Hematopoietic multipotent progenitor cell treated with erythropoietin and hydrocortisone succinate and interleukin-3 and kit ligand, for 6 days (in vitro differentiated cells): ENCODE measurements at places on chromosomes 2 and 18.

GRCh38 chr2:178380763-178381162 is 70.2 kb downstream of the PRKRA start:
- no peak for DNase-seq

- DNase-seq, result peak; percentile 11
Observed at GRCh38 chr18:21181766-21182165, 60.3 kb upstream of the GREB1L start.

GRCh38 chr2:119678021-119678656 is 862 bp upstream of the TMEM177 start:
- DNase-seq, result peak; percentile 9

- no peak for DNase-seq
Observed at GRCh38 chr18:63982361-63982760, 12.5 kb downstream of the SERPINB8 start.

DNA sequence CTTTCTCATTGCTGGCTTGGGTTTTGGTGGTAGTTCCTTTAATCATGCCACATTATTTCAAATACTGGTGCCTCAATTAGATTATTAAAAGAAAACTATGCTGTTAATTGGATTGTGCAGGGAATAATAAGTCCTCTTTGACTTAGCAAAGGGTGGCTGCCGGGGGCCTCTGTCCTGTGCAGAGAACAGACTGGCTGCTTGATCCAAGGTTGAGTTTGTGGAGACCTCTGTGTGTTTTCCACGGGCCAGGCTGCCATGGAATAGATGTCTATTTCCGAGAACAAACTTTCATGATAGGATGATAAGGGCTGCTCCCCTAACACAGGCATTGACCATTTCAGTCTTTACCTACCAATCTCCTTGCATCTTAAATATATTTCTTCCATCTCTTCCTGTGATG is 30.4 kb upstream of the OTOS start:
- DNase-seq, result no peak

GRCh38 chr2:20533993-20534622 is 87.2 kb downstream of the RHOB start:
- no peak for DNase-seq

GRCh38 chr2:60518567-60518966 is 34.9 kb downstream of the BCL11A start:
- DNase-seq, result no peak

DNA sequence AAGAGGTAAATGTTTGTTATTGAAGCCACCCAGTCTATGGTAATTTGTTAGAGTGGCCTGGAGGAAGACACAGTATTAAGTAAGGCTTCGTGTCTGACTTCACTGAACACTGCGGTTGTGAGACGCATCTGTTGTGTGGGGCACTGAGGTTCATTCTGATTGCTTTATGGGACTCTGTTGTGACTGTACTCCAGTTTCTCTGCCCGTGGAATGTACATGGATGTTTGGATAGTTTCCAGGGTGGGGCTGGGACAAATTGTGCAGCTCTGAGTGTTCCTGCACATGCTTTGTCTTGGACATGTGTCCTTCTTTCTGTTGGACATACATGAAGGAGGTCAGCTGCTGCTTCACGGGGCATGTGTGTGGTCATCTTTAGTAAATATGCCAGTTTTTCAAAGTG is 58.6 kb downstream of the ODC1 start:
- DNase-seq, result no peak

GRCh38 chr2:45894211-45894610 is 242.7 kb downstream of the PRKCE start:
- DNase-seq, result no peak

DNA sequence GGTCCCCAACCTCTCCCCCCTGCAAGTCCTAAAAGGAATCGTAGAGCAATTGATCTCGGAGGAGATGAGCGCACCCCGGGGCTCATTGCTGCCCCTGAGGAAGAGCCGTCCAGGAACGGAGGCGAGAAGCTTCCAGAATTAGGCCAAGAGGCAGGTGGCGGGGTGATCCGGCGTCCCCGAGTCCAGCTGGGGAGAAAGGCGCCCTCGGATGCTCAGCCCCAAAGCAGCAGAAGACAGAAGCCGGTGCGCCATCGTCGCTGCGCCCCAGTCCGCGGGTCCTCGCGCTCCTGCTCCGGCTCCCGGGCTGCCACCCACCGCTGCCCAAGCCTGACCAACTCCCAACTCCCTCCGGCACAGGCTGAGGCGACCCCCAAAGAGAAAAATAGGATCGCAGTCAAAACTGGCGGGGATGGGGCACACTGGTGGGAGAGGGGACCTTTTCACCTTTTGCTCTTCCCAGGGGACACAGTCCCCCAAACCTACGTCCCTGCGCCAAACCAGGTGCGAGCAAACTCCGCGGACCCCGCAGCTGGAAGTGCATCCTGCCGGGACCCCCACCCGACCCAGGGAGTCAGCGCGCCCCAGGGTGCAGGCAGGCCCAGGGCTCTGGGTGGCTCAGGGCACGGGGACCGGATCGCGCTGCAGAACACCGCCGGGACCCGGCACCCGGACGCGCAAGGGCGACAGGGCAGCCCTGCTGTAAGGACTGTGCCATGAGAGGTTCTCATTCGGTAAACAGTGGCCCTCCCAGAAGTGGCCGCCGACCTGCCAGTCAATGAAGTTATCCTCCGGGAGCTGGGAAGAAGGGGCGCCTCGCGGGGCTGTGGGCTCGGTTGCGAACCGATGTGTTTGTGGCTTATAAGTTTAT is 8.4 kb upstream of the MEIS1 start:
- DNase-seq, result no peak

DNA sequence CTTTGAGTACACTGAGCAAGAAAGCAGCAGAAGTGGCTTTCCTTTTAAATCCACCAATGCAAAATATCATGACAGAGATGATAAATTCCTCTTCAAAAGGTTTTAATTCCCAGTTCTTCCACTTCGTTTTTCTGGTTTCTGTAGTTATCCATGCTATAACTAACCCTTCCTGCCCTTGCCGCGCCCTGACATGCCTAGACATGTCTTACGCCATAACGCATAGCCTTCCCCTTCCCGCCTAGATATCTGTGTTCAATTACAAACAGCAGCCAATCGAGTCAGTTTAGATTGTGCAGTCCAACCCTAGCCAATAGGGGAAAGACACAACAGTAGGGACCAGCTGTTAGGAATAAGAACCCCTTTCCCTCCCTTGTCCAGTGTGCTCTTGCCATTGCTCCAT is 16.1 kb downstream of the PRPF40A start:
- no peak for DNase-seq

DNA sequence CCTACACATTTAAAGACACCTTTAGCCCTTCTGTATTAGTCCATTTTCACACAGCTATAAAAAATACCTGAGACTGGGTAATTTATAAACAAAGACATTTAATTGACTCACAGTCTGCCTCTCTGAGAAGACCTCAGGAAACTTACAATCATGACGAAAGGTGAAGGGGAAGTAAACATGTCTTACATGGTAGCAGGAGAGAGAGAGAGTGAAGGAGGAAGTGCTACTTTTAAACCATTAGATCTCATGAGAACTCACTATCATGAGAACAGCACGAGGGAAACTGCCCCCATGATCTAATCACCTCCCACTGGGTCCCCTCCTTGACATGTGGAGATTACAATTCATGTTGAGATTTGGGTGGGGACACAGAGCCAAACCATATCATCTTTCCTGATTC is 946.6 kb downstream of the SLC4A3 start:
- no peak for DNase-seq

GRCh38 chr2:231680285-231680991 is 27.9 kb upstream of the PTMA start:
- no peak for DNase-seq

- peak; percentile 71 for DNase-seq
Observed at GRCh38 chr2:230913406-230914143, 11.5 kb downstream of the GPR55 start.

GRCh38 chr2:174546519-174547506 is 50.8 kb downstream of the WIPF1 start:
- peak; percentile 66 for DNase-seq

DNA sequence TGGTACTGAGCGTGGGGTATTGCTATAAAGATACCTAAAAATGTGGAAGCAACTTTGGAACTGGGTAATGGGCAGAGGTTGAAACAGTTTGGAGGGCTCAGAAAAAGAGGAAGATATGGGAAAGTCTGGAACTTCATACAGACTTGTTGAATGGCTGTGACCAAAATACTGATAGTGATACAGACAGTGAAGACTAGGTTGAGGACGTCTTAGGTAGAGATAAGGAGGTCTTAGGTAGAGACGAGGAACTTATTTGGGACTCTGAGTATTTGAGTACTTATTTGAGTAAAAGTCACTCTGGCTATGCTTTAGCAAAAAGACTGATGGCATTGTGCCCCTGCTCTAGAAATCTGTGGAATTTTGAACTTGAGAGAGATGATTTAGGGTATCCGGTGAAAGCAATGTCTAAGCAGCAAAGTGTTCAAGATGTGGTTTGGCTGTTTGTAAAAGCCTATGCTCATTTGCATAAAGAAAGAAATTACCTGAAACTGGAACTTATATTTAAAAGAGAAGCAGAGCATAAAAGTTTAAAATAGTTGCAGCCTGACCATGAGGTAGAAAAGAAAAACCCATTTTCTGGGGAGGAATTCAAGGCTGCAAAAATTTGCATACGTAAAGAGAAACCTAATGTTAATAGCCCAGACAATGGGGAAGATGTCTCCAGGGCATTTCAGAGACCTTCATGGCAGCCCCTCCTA is 219.6 kb downstream of the PDE1A start:
- DNase-seq, result no peak

DNA sequence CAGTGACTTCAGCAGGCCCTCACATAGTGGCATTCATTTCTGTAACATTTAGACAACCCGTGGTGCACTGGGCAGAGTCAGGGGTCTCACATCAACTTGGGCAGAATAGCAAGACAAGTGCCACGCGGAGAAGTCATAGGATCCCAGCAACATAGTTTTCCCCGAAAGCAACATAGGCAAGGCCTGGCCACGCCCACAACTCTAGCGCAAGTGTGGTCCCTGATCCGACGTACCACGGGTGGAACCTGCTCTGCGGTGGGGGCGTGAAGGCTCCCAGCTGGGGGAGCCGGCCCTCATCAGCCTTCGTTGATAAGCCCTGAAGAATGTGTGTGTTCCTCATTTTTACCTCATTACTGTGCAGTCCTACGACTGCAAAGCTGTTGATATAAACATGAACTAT is 261.2 kb downstream of the EIPR1 start:
- no peak for DNase-seq

GRCh38 chr2:120595739-120596138 is 139.9 kb upstream of the GLI2 start:
- DNase-seq, result no peak

- DNase-seq, result peak; percentile 35
Observed at GRCh38 chr2:105055613-105056012, 17.7 kb downstream of the MRPS9 start.

DNA sequence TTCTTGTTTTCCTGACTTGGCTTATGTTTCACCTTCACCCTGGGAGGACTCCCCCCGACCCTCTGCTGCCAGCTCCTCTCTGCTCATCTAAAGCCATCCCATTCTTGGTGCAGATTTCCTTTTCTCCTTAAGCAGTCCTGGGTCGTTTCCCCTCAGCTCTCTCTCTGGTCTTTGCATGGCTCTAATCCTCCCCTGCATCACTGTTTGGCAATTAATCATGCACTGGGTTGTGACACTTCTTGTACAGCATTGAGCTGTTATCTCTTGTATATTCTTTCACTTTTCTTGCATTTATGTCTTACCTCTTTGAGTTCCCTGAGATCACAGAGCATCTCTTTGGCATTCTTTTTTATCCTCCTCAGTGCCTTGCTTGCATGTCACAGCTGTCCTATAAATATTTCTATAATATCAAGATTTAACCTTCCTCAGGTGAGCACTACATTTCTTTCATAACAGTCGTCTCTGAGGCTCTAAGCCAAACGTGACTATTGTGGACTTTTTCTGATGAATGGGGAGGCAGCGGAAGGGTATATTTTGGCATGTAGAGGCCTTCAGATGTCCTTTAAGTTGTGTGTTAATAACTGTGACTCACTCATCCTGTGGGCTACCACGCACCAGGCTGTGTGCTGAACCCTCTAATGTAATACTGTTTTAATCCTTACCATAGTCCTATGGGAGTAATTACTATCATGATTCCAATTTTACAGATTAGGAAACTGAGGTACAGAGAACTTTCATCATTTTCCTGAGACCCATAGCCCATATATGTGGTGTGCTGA is 507.5 kb downstream of the SLC4A3 start:
- DNase-seq, result no peak

- DNase-seq, result no peak
Observed at GRCh38 chr2:122389694-122390093, 634.2 kb downstream of the TSN start.

DNA sequence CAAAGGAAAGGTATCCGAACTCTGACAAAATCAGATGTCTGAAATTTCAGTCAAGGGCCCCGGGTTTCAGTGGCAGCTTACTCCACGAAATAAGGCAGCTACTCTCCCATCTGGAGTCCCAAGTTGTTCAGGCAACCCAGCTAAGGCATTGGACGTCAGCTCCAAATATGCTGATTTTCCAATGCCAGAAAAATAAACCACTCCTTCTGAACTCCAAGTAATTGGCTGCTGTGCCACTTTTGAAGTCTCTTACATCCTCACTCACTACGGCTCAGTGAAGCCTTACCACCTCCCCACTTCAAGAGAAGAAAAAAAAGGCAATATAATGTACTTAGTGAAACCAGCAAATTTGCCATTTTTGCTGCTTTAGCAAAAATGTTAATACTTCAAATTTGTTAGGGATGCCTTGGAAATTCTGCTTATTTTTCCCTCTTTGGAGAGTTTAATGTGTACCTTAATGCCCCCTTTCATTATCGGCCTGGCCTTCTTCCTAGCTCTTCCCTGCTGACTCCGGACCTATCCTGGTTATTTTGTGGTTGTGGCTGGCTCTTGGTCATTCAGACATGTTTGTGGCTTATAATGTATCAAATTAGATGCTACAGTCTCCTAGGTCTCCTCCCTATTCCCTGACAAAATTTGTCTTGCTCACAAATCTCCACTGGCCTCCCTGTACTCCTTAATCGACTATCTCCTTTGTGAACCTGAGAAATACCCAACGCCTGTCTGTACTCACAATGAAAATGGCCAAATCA is 589.2 kb upstream of the ZEB2 start:
- DNase-seq, result no peak

DNA sequence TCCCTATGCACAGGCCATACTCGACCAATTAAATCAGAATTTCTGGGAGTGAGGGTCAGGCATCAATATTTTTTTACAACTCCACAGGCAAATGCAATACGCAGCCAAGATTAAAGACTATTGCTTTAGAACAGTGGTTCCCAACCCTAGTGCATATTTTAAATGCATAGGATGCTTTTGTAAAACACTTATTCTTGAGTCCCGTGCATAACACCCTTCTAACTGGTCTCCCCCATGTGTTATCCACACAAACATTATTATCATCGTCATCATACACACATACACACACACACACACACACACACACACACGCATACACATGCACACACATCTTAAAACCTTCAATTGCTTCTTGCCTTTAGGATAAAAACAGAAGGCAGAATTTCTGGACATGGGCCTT is 145.0 kb upstream of the PELI1 start:
- no peak for DNase-seq

DNA sequence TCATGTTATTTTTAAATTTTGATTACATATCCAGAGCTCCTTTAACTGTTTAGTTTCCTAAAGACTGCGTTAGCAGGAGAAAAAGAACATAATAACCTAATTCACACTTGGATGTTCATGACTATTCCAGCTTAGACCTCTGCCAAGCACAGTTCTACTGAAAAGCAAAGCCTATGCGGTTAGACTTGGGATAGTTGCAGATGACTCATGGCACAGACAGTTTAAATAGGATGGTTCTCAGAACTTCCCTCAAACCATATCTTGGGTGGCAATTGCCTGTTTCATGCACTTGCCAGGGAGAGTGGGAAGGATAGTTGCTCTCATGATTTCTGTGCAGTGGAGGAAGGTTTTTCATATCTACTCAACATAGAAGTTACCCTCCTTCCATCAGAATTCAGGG is 149.7 kb upstream of the KLHL29 start:
- no peak for DNase-seq
